ENCODE measurements at places on chromosomes 12 and 14.

- DNase-seq, result no peak
Measured at GRCh38 chr12:30792648-30793499, 38.1 kb upstream of the CAPRIN2 start.

DNA sequence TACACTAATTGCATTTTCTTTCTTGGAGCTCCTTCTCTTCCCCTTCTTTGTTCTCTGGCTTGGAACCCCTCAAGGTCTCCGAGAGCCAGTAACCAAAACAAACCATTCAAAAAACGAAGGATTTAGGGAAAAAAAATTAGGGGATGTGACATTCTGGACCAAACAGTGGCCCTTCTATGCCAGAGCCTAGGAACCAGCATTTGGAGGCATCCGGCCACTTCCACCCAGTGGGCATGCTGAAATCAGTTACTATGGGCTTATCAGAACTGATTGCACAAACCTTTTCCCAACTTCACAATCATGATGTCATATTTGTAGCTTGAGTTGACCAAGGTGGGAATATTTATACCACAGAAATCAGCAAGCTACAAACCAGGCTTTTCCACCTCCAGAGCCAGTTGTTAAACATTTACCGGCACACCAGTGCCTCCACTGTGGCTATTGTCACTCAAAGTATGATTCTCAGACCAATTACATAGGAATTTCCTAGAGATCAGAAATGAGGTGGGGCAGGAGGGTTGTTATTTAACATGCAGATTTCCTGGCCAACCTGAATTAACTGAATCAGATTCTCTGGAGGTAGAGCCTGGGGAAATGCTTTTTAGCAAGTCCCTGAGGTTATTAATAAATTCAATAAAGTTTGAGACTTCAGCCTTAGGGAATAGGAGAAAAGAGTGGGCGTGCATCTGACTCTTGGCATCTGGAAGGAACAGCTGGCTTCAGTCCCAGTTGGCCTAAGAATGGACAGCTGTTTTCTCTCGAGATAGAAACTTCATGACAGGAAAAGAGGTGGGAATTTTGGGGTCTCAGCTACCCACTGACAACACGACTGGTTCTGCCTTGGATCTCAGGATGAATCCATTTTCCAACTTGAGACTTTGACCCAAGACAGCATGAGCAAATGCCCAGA, 273.9 kb downstream of the ZFP36L1 start:
- no peak for DNase-seq

DNA sequence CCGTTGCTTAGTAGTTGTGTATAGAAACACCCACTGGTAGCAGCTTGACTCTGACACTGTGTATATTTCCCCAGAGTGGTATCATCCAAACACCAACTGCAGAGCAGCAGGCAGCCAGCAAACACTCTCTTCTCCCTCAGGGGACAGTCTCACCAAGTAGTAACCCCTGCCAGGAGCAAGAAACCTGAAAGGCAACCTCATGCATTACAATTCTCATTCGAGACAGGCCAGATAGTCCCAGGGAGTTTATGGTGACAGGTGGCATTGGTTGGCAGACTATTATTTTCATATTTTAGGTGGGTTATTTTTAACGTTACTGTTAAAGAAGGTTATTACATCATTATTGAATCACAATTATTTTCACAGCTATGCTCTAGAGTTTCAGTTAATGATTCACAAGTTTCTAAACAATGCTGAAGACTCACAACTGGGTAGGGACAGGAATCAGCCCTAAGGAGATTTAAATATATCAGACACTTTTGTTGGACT, 222.8 kb downstream of the EGLN3 start:
- no peak for DNase-seq

GRCh38 chr12:109523071-109523470, 45.6 kb downstream of the UBE3B start:
- no peak for DNase-seq
